ENCODE measurements at places on chromosomes 7 and 10. TPM values are rescaled to one million over a fixed set of nuclear protein-coding genes. Genes with fewer than 3 reads are reported as not detected.

- no peak for DNase-seq
Measured at GRCh38 chr7:1862560-1862959, 192.5 kb downstream of the ELFN1 start.

DNA sequence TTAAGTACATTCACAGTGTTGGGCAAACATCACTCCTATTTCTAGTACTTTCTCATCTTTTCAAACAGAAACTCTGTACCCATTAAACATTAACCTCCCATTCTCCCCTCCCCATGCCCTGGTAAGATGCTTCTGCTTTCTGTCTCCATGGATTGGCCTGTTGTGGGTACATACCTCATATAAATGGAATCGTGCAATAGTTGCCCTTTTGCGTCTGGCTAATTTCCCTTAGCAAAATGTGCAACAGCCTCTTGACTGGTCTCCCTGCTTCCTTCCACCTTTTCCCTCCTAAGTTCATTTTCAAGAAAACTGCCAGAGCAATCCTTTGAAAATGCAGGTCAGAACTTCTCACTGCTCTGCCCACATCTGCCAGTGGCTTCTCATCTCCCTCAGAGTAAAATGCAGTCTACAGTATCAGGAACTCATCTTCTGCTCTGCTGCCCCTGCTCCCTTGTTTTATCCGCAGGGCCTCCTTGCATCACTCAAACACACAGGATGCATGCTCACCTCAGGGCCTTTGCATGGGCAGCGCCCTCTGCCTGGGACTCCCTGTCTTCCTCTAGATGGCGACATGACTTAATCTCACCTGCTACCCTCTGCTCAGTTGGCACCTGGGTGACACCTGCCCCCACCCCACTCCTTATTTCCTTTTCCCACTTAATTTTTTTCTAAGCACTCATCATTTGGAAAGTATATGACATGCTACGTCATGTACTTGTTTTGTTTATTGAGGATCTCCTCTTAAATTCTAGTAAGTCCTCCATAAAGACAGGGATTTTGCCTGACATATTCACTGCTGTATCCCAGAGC is 44.3 kb upstream of the ECHDC3 start:
- DNase-seq = no peak

- DNase-seq = no peak
Measured at GRCh38 chr10:80471715-80472233, 17.7 kb downstream of the TSPAN14 start.

- no peak for DNase-seq
Measured at GRCh38 chr7:23539494-23539907, 7.7 kb upstream of the TRA2A start.

GRCh38 chr7:16063716-16064675 is 357.3 kb downstream of the CRPPA start:
- peak; percentile 22 for DNase-seq

Gene ZNF33A
- 3.9 TPM for polyA plus RNA-seq

Gene INHBA
- 33.4 TPM for polyA plus RNA-seq

Gene COA1
- polyA plus RNA-seq = 23.4 TPM

Gene XRCC2
- 1.6 TPM for polyA plus RNA-seq

- no peak for DNase-seq
Measured at GRCh38 chr7:102412548-102412947, 16.4 kb downstream of the PRKRIP1 start.

Gene CPVL
- polyA plus RNA-seq = not detected

- DNase-seq = no peak
Measured at GRCh38 chr10:131996466-131997365, 15.0 kb upstream of the BNIP3 start.

Data from BJ (cell line).